ENCODE measurements at places on chromosomes 16 and 17.

- peak; percentile 81 for DNase-seq
Measured at GRCh38 chr17:28404007-28404406, 2.0 kb downstream of the SLC46A1 start.

DNA sequence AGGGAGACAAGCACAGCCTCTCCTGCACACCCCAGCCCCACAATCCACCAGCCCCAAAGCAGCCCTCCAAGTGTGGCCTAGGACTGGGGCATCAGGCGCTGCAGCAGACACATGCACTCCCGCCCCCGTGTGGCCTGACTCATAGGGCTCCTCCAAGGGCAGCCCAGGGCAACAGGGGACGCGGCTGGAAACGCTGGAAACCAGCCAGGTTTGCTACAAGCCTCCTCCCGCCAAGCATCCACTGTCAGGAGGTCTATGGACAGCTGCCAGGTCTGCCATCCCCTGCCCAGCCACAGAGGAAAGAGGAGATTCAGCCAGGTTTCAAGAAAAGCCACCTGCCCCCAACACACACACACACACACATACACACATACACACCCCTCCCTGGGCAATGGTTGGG lies 25.8 kb downstream of the SRCIN1 start:
- peak; percentile 47 for DNase-seq

DNA sequence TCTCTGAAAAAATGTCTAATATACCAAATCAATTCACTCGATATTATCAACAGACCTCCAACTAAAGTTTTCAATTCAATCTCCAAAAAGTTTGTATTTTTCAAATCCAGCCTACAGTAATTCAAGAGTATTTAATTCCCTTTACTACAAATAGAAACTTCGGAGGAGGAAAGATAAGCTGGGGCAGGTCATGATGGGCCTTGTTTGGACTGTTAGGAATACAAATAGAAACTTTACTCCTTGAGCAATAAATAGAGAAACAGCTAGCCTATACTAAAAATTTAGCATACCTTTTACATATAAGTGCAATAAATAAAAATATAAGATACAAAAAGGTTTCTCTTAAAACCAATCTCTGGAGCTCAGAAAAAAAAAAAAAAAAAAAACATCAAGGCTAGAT lies 98.2 kb downstream of the NCOR1 start:
- DNase-seq: no peak

DNA sequence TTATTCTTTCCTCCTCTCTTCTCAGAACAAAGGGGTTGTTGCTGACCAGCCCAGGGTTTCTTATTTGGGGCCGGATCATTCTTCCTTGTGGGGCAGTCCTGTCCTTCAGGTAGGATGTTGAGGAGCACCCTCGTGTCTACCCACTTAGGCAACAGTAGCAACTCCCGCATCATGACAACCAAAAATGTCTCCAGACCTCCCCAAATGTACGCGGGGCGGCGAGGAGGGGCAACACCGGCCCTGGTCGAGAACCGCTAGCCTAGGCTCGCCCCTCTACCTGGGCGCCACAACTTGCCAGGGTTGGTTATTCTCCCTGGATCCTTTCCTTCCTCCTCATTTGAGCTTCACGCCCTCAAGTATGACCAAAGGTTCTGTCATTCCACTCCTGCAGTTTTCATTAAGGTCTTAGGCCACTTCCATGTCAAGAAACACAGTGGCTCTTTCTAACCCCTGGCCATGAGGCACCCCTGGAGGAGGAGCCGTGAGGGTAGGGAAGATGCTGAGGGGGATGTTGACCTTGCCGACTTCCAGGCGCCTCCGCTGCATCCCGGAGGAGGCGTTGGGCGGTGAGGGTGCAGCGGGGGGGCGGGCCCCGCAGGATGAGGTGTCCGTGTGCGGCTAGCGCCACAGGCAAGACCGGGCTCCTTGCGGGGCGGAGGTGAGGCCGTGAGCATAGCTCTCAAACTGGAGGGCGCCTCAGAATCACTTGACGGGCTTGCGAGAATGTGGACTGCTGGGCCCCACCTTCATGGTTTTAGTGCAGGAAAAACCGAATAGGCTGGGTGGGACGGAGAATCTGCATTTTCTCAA lies 712 bp upstream of the SPECC1 start:
- no peak for DNase-seq

GRCh38 chr16:27847030-27847550 lies 216.4 kb downstream of the GSG1L start:
- no peak for DNase-seq

DNA sequence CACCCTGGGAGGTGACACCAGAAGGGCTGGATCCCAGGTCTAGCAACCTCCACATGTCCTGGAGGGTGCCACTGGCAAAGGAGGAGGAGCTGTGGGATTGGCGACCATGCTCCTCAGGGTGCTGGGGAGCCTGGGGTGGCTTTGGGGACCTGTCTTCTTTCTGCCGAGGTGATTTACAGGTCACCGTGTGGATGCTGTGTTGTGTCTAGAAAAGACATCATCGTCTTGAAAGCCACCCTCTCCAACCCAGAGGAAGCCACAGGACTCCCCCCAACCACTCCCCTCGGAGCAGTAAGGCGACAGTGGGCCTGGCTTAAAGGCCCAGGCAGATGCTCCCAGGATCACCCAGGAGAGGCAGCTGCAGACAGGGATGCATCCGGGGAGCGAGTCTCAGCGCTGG lies 29.7 kb upstream of the FASN start:
- no peak for DNase-seq

GRCh38 chr17:51144266-51145022 lies 8.9 kb upstream of the NME1 start:
- no peak for DNase-seq

DNA sequence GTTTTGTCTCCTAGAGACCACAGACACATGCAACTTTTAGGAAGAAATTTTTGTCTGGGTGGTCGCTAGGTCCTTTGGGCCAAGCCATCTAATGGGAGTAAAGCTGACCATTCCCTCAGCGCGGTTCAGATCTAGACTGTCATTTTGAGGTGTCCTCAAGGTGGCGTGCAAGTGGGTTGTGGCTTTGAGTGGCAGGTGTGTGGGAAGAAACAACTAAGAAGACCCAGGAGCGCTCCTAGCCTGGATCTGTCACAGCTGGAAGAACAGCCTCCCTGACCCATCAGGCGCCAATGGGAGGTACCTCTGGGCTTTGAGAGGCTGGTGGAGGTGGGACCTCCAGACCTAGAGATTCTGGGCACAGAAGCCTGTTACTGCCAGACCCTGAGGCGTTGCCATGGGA lies 645.1 kb downstream of the KCNJ18 start:
- no peak for DNase-seq

GRCh38 chr17:8922451-8922850 lies 43.1 kb downstream of the PIK3R5 start:
- peak; percentile 98 for DNase-seq
